IMR-90 (cell line): ENCODE measurements at places on chromosomes 1 and 21.

DNA sequence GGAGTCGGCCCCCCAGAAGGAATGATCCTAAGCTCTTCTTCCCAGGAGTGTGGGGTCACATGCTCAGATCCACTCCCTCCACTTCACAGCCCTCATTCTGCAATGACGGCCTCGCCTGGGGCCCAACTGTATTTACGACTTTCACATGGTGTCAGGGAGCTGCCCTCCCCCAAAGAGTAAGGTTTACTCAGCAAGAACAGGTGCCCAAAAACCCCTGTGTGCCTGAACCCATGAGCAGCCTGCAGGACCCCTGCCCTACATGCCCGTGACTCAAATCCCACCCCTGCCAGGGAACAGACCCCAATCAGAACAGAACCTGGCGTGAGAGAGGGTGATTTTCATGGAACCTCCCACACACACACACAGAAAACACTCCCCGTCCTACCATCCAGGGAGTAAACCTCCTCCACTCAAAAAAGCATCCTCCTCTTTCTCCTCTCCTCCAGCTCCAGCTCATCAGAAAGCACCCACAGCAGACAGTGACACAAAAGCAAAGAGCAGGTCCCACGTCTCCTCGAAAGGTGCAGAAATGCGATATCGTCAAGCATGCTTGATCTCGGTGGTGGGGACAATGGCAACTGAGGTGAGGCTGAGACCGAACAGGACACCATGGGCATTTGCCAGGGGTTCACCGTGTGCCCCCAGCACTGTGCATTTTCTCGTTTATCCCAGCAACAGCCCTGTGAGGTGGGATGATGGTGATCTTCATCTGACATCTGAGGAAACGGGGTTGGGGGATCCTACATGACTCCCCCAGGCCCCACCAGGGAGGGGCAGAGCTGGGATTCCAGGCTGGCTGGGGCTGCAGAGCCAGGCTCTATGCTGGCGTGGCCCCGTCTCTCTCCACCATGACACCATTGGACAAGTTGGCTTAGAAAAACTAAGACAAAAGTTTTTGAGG is 397.9 kb downstream of the NPHP4 start:
- H3K4me3 ChIP-seq: no peak overlapping the region
- H3K27me3 ChIP-seq: no peaks in the 10 kb centered on the region
- H3K36me3 ChIP-seq: no peaks in the 10 kb centered on the region
- no peaks in the 10 kb centered on the region for H3K4me1 ChIP-seq
- no peak overlapping the region for H3K27ac ChIP-seq
- no peak for DNase-seq

DNA sequence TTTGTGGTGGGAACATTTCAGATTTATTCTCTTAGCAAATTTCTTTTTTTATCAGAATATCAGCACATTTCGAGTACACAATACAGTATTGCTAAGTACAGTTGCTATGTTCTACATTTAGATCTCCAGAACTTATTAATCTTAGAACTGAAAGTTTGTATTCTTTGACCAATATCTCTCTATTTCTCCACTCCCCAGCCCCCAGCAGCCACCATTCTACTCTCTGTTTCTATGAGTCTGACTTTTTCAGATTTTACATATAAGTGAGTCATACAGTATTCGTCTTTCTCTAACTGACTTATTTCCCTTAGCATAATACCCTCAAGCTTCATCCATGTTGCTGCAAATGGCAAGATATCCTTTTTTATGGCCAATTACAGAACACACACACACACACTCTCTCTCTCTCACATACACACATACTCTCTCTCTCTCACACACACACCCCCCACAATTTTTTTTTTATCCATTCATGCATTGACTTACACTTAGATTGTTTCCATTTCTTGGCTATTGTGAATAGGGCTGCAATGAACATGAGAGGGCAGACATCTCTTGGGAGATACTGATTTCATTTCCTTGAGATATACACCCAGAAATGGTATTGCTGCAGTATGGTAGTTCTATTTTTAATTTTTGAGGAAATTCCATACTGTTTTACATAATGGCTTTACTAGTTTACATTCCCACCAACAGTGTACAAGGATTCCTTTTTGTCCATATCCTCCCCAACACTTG is 15.7 kb downstream of the RPTN start:
- H3K4me1 ChIP-seq: no peaks in the 10 kb centered on the region
- H3K36me3 ChIP-seq: no peaks in the 10 kb centered on the region
- H3K27me3 ChIP-seq: no peaks in the 10 kb centered on the region
- DNase-seq: no peak

DNA sequence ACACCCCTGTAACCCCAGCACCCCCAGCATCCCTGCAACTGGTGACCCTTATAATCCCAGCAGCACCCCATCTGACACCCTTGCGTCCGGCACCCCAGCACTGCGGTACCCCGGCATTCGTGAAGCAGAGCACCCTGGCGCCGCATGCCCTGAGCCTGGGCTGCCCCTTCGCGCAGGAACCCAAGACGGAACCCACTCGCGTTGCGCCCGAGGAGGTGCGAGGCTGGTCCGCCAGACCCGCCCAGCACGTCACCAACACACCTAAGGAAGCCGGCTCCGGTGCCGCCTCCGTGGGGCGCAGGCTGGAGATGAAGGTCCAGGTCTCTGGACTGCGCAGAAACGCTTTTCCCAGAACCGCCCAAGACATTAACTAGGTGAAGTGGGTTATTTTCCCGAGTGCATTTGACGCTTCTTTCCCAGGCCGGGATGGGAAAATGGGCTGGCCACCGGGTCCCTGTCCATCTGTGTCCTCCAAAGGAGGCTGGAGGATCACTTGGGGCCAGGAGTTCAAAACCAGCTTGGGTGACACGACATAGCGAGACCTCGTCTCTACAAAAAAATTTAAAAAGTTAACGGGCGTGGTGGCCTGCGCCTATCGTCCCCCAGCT is 15.9 kb upstream of the RNF187 start:
- no peak overlapping the region for H3K27ac ChIP-seq
- peaks cover 34% of the 10 kb centered on the region for H3K27me3 ChIP-seq
- no peak overlapping the region for H3K4me3 ChIP-seq
- DNase-seq: no peak
- H3K36me3 ChIP-seq: no peaks in the 10 kb centered on the region

- peak; percentile 54 for DNase-seq
- no peak overlapping the region for H3K4me3 ChIP-seq
- H3K27ac ChIP-seq: no peak overlapping the region
- no peaks in the 10 kb centered on the region for H3K27me3 ChIP-seq
- H3K36me3 ChIP-seq: no peaks in the 10 kb centered on the region
Observed at GRCh38 chr1:231512147-231512698, 16.2 kb upstream of the TSNAX start.

DNA sequence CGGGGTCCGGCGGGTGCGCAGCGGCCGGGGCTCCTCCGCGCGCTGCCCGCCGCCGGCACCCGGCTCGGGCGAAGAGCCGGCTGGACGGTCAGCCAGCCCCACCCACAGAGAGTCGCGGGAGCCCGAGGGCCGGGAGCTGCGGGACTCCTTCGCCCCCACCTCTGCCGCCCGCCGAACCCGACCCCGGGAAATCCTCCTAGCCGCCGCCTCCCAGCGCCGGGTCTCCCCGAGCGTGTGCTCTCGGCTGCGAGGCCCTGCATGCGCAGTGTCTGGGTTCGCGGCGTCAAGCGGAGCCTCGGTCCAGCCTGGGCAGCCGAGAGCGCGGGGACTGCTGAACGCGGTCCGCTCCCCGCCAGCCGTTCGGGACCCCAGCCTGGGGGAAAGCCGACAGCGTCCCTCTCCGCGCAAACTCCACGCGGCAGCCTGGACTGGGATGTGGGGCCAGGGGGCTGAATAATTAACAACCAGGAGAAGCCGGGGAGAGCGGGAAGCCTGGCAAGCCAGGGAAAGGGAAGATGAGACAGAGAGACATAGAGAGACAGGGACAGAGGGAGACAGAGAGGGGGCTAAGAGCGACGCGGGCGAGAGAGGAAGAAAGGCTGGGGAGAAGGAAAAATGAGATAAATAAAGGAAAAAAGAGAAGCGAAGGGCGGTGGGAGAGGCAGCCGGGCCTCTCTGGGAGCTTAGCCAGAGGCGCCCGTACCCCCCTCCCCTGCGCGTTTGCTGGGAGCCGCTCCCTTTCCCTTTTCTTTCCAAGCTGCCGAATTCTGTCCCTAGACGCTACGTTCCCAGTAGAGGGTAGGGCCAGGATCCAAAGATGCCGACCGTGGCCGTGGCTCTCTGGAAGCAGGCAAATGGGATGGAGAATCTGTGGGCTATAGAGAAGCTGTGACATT is 64.2 kb downstream of the MEF2D start:
- H3K4me1 ChIP-seq: no peaks in the 10 kb centered on the region
- H3K27me3 ChIP-seq: peaks cover 95% of the 10 kb centered on the region
- H3K4me3 ChIP-seq: no peak overlapping the region
- no peak overlapping the region for H3K27ac ChIP-seq

GRCh38 chr1:58983633-58984245 is 199.9 kb upstream of the JUN start:
- no peak for DNase-seq
- H3K27ac ChIP-seq: no peak overlapping the region
- no peaks in the 10 kb centered on the region; the same call in 1 of the 2 replicates for H3K27me3 ChIP-seq
